Sciatic nerve (tissue), 2 donors: ENCODE measurements at places on chromosomes 12 and 14. TPM values are rescaled to one million over a fixed set of nuclear protein-coding genes. Genes with fewer than 3 reads are reported as not detected.

- no peak for DNase-seq
These were observed 6.6 kb upstream of the SLC6A13 start for GRCh38 chr12:269191-269590.

DNA sequence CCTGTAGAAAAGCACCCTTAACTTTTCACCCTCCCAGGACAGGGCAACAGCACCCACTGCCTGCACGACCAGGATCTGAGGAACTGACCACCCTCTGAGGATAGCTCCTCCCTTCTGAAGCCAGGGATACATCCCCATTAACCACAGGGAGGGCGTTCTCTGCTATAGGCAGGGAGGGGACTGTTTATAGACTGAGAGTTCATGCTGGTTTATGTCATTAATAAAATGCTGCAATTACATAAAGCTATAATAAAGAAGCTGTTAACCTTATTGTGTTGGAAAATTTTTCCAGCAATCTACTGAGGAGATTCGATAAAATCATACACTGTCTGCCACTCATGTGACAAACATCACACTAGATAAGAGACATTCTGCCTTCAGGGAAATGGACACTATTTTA, 232.4 kb upstream of the SFSWAP start:
- no peak for DNase-seq

DNA sequence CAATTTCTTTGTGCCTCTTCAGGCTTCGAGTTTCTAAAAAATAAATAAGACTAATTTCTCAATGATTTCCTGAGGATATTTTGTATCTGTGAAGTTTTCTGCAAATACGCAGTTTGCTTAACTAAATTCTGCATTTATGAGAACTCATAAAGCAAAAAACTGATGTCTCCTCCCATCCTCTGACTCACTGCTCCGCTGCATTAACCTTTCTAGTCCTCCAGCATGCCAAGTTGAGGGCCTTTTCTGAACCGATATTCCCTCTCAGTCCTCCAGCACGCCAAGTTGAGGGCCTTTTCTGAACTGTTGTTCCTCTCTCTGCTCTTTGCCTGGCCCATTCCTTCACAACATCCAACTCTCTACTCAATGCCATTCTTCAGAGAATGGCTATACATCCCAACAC, 3.2 kb downstream of the IPO8 start:
- no peak for DNase-seq

Gene CLEC4C
- not detected for total RNA-seq

Gene VCPKMT
- total RNA-seq, result 6.7 TPM

Gene MYH6
- not detected for total RNA-seq
